Midbrain (tissue), 1 donor: ENCODE measurements at places on chromosomes 2 and 18.

DNA sequence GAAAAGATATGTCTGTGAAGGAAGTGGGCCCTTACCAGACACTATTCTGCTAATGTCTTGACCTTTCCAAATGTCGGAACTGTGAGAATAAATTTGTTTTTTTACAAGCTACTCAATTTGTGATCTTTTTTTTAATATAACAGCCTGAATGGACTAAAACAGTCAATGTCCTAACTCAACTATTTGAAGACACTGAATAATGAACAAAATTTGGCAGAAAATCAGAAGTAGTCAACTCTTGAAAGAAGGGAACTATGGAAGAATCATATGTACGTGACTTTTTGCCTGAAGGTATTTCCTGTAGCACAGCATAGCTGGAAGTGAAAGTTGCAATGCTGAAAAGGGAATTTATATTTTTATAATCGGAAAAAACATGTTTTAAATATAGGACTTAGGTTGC is 351.8 kb upstream of the TFPI start:
- no peak for DNase-seq

GRCh38 chr18:7740821-7741220 is 173.7 kb downstream of the PTPRM start:
- DNase-seq: no peak

GRCh38 chr2:205199165-205199850 is 483.0 kb upstream of the NRP2 start:
- no peak for DNase-seq

DNA sequence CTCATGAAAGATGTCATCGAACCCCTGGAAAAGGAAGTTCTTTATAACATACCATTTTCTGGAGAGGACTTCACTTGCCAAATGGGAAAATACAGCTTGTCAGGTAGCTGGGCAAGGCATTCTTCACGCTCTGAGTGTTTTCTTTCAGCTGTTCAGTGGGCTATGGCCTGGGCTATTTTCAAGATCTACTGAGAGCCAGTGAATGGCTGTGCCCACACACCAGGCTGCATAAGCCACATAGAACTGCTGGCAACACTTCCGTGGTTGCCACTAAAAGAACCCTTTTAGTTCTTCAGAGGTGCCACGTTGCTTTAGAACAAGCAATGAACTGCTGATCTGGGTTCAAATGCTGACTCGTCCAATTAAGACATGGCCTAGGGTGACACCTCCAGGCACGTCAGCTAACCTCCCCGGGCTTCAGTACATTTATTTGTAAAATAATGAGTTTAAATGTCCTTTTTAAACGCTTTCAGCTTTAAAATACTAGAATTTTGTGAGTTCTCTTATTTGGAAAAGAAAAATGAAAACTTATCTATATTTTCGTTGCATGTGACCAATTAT is 36.6 kb upstream of the GORASP2 start:
- no peak for DNase-seq

DNA sequence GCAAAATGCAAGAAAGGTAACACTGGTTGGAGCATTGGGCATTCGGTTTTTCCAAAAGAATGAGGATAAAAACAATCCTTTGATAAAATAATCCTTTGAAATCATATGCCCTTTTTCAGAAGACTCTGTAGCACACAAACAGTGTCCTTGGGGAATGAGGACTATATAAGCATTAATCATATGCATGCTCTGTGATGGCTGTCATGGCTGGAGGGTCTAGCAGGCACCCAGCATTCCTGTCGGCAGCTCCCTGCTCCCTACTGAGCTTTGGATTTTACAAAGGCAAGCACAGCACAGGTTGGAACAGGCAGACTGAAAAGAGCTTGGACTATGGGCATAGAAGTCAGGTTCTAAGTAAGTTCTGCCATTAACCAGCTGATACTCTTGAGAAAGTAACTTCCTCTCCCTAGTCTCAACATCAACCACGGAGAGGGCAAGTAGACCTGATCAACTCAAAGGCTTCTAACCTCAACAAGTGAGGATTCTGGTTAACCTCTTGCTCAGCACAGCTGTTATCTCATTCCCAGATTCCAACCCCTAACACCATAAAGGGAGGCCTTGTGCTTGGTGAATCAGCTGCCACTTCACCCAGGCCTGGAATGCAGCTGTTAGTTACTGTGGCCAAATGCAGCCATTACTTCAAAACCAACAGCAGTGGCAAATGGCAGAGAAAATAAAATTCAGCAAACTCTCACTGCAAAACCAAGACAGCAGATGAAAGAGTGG is 29.5 kb downstream of the GALNT14 start:
- no peak for DNase-seq

DNA sequence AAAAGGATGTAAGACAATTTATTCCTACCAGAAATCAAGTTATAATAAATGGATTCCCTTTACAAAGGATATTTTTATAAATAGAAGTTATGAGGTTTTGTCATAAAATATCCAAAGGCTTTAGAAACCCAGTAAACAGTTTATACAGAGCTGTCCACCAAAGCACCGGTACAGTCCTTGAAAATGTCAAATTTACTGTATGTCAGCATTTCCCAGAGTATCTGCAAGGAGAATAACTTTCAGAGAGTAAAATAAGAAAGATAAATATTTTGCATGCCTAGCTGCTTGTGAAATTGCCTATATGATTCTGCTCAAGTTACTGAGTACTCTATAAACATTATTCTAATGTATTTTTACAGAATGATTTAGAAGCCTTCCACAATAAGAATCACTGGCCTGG is 923.3 kb upstream of the DDX18 start:
- no peak for DNase-seq

- no peak for DNase-seq
Observed at GRCh38 chr2:220157312-220157711, 529.9 kb downstream of the SLC4A3 start.

- no peak for DNase-seq
Observed at GRCh38 chr2:152630466-152630865, 86.8 kb downstream of the PRPF40A start.

GRCh38 chr2:17227856-17228255 is 290.4 kb downstream of the RAD51AP2 start:
- DNase-seq: no peak

GRCh38 chr18:74463254-74463653 is 6.1 kb upstream of the DIPK1C start:
- DNase-seq: no peak

DNA sequence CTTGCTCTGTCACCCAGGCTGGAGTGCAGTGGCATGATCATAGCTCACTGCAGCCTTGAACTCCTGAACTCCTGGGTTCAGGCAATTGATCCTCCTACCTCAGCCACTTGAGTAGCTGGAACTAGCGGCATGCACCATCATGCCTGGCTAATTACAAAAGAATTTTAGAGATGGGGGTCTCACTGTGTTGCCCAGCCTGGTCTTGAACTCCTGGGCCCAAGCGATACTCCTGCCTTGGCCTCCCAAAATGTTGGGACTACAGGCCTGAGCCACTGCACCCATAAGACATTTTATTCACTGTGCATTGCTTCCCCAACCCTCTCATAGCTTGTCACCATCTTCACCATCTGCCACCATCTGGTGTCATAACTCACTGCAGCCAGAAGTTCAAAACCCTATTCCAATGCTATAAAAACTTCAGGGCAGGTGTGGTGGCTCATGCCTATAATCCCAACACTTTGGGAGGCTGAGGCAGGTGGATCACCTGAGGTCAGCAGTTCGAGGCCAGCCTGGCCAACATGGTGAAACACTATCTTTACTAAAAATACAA is 78.7 kb downstream of the NCAPH start:
- DNase-seq: no peak

GRCh38 chr18:2444201-2444875 is 127.0 kb downstream of the METTL4 start:
- DNase-seq: no peak

GRCh38 chr2:142874293-142874814 is 3.1 kb upstream of the KYNU start:
- no peak for DNase-seq

DNA sequence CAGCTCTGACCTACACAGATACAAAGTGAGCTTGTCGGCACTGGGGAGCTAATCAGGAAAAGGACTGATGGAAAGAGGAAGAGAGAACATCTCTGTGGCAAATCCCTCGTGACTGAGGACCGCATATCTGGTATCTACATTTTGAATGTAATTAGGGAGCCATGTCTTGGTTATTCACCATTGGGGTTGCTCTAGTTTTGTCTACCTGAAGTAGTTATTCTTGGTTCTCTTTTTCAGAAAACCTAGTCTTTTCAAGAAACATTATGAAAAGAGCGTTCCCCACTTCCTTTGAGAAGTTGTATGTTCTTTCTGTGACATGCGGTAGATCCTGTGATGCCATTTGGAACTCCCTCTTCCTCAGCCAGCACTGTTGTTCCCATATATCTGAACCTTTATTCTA is 104.4 kb downstream of the DOCK10 start:
- DNase-seq: no peak

DNA sequence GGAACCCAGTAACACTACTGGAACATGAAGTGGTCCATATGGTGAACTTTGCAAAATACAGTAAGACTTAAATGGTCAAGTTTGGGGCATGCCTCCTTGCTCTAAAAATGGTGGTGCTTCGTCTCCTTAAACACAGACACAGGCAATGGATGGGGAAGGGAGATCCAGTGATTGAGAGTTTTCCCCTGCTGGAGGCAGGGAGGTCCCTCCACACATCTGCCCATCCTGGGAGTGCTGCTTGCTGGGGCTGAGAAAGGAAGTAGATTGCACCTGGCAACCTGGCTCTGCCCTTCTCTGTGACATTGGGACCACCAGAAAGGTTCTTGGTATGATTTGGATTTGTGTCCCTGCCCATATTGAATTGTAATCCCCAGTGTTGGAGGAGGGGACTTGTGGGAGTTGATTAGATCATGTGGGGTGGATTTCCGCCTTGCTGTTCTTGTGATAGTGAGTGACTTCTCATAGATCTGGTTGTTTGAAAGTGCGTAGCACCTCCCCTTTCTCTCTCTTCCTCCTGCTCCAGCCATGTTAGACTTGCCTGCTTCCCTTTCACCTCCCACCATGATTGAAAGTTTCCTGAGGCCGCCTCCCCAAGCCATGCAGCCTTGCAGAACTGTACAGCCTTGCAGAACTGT is 35.4 kb upstream of the SKOR2 start:
- no peak for DNase-seq

DNA sequence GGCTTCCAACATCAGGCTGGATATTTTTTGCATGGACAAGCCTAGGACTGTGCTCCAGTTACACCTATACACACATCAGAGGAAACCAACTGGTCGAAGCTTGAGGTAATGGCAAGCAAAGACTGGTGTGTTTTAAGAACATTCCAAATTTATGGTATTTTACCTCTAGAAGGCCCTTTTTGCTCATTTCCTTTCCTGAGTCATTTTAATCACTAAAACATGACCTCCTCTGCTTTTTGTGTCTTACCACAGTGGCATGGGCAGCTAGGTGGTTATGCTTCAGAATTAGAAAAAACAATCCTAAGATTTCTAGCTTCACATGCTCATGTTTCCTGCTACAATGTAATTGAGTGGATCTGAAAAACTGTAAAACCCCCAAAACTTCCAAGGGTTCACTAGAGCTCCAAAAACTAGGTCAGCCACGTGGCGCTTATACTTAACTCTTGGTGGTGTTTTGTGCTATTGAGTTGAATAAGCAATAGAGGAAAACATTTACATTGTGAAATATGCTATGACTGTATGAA is 30.6 kb upstream of the CHRNA1 start:
- DNase-seq: no peak

DNA sequence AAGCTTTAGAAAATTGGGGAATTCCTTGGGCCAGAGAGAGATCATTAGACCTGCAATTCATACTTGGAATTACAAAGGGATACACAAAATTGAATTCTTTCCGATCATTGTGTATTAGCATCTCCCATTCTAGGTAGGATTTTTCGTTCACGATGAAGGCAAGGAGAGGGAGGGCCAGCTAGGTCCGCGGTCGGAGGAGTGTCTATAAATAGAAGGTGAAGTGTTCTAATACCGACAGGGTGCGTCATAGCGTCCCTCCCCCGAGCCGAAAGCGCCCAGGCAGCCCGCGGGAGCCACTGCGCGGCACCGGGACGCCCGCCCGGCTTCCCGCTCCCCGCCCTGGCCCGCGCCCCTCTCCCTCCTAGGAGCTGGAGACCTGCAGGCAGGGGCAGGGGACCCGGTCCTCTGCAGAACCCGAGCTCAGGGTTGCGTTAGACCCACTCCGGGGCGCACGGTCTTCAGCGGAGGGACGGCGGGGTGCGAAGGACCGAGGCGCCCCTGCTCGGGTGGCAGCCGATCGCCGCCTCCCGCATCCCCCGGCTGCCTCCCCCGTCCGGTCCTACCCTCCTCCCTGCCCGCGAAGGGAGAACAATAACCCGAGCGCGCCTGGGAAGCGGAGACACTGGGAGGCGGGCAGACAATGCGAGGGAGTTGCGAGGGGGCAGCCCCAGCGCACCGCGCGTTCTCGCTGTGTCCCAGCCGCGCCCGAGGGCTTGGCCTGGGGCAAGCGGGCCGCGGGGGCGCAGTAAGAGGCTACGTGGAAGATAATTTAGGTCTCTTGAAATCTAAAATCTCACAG is 114.2 kb upstream of the SERTAD2 start:
- peak; percentile 88 for DNase-seq

GRCh38 chr2:241465543-241465942 is 42.8 kb downstream of the STK25 start:
- no peak for DNase-seq

- no peak for DNase-seq
Observed at GRCh38 chr2:104384961-104385360, 469.0 kb upstream of the POU3F3 start.

DNA sequence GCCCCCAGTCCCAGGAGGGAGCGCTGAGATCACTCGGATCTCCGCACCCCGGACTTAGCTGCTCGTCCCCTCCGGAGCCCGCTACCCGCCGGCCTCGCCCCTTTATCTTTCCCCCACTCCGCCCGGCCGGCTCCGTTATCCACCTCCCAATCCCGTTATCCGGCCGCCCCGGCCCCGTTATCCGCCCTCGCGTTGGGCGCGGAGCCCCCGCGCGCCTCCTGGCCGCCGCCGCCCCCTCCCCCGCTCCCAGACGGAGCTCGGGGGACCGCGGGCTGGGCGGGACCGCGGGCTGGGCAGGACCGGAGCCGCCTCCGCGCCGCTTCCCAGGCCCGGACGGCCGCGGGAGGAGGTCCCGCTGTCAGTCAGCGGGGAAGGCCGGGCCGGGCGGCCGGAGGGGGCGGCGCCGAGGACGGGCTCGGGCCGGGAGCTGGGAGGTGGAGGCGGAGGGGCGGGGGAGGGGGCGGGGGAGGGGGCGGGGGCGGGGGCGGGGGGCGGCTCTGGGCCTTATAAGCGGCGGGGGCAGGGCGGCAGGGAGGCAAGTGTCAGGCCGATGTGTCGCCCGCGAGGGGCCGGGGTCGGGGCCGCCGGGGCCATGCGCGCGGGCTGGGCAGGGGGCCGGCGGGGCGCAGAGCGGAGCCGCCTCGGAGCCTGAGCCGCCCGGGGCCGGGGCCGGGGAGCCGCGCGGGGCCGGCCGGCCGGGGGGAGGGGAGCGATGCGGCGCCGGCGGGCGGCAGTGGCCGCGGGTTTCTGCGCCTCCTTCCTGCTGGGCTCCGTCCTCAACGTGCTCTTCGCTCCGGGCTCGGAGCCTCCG is at the start of gene PKDCC:
TSS of gene PKDCC (plus strand) at position 534 of the 811 bp plus-strand sequence. CDS start at position 713, 179 bp downstream.
- DNase-seq: peak; percentile 84

GRCh38 chr2:229879191-229879950 is 42.4 kb downstream of the TRIP12 start:
- no peak for DNase-seq

- no peak for DNase-seq
Observed at GRCh38 chr2:8234253-8234652, 447.6 kb upstream of the ID2 start.

GRCh38 chr2:10007921-10008808 is 35.2 kb upstream of the KLF11 start:
- DNase-seq: no peak

- DNase-seq: no peak
Observed at GRCh38 chr2:63856303-63856603, 14.6 kb downstream of the UGP2 start.
